GM19239 (cell line): ENCODE measurements at places on chromosomes 3 and 15.

- no peak for DNase-seq
Measured at GRCh38 chr15:66186049-66186825, 67.3 kb downstream of the MEGF11 start.

GRCh38 chr3:152261329-152261728, 7.4 kb upstream of the MBNL1 start:
- DNase-seq: no peak

- DNase-seq: no peak
Measured at GRCh38 chr15:69393831-69394491, 20.2 kb upstream of the KIF23 start.

GRCh38 chr3:154844863-154845262, 235.3 kb upstream of the MME start:
- DNase-seq: no peak

DNA sequence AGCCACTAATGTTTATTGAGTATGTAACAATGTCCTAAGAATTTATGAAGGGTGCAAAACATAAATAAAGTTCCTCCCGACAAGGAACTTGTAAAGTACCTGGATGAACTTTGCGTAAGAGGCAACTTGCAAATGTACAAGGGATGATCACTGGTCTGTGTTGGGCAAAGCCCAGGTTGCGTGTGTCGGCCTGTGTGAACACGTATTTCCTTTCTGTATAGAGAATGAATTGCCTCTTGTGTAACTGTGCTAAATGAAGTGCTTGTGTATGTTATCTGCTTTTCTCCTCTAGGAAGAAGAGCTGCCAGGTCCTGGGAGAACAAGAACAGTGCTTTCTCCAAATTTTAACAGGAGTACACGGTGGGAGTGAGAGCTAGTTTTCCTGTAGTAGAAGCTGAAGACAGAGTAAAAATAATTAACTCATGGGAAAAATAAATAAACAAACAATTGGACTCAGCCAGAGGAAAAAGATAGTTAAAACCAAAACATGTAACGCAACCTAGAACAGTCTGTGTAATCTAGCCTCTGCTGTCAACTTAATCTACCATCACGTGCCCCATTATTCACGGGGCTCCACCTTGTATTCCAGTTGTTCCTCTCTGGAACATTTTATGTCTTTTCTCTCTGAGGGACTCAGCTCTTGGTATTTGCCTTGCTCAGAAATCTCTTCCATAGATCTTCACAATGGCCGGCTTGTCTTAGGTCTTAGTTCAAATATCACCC, 83.7 kb upstream of the RASGRP1 start:
- DNase-seq: no peak

DNA sequence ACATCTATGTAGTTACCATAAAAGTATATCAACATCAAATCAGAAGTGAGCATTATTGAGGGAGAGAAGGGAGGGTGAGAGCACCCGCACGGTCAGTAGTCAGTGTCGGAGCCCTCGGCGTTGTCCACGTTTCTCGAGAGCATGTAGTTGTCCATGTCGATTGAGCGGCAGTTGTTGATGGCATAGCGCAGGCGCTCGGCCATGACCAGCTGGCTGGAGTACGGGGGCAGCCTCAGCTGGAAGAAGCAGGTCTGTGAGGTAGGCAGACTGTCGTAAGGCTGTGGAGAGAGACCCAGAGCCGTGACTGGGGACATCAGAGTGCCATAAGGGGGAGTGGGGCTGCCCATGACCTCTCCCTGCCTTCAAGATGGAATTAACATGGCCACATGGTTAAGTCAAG, 11.8 kb downstream of the FBXL22 start:
- no peak for DNase-seq

DNA sequence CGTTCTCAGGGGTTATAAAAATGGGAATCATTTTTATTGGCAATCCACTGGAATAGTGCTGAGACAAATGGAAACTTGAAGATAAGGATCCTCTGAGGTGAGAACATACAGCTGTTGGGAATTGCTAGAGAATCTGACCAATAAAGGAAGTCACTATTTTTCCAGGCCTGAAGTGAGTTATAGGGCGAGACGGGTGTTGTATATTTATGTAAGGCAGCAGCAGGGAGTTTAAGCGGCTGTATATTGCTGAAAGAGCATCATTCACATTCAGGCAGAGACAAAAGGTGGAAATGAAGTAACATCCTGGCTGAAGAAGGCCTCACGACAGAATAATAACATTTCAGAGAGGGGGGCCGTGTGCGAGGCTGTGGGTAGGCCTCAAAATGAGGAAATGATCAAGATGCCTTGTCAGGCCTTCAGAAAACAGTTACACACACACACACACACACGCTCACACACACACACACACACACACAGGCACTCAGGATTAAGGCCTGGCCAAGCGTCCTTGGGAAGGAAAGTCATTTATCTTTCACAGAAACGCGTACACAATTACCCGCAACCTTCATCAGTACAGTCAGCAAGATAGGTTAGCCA, 964.9 kb upstream of the NR2F2 start:
- DNase-seq: no peak

GRCh38 chr15:45048794-45049631, 26.0 kb downstream of the SORD start:
- DNase-seq: no peak

GRCh38 chr15:83305704-83306291, 21.3 kb upstream of the BNC1 start:
- no peak for DNase-seq

DNA sequence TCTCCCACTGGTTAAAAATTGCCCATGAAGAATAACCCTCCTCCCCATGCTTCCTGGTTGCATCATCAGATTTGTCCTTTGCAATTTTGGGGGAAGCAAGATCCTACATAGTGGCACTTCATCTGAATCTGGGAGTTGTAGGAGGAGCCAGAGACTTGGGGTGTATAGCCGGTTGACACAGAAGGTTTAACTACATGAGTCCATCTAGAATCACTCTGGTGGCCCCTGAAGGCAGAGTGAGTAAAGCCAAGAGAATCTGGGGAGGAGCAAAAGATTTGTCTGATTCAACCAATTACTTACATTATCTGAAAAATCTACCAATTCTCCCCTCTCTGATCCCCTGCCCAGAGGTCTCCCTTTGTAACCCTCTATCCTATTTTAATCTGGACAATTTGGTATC, 50.1 kb downstream of the SYN2 start:
- DNase-seq: no peak

DNA sequence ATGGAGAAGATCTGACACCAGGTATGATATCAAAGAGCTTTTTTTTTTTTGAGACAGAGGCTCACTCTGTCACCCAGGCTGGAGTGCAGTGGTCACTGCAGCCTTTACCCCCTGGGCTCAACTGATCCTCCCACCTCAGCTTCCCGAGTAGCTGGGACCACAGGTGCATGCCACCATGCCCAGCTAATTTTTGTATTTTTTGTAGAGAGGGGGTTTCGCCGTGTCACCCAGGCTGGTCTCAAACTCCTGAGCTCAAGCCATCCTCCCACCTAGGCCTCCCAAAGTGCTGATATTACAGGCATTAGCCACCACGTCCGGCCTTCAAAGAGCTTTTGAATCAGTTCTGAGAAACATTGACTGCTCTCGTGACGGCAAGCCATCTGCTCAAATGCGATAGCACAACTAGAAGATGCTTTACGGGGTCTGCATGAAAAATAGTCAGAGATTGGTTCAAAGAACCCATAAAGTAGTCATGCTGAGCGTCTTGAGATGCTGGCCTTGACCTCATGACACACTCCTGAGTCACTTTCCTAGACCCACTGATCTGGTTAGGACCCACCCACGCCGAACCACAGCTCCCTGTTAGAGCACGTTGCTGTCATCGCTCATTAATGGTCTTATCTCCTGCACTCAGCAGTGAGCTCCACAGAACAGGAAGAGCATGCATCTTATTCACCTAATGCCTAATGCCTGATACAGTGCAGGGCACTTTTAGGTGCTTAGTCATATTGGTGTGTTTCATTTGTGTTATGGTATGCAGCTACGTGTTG, 57.0 kb upstream of the NR2F2 start:
- no peak for DNase-seq

GRCh38 chr15:63324770-63325169, 47.4 kb downstream of the APH1B start:
- no peak for DNase-seq

GRCh38 chr3:124318014-124318413, 326.1 kb upstream of the ROPN1 start:
- no peak for DNase-seq

DNA sequence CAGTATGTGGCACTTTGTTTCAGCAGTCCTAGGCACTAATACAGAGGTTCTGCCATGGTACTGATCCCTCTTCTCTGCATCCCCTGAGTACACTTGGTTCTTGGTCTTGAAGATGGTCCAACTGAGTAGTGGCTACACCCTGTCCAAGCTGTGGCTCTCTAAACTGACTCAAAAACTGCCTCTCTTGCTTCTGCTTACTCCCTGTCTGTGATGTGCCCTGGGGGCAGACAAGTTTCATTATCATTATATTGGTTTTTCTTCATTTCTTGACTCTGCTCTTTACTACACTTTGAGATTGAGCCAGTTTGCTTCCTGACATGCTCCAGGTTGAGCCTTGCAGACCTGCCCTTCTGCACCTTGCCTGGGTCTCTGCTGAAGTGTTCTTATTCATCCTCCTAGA, 18.9 kb upstream of the ST3GAL6 start:
- no peak for DNase-seq

- DNase-seq: no peak
Measured at GRCh38 chr15:95168951-95169431, 937.6 kb downstream of the MCTP2 start.

DNA sequence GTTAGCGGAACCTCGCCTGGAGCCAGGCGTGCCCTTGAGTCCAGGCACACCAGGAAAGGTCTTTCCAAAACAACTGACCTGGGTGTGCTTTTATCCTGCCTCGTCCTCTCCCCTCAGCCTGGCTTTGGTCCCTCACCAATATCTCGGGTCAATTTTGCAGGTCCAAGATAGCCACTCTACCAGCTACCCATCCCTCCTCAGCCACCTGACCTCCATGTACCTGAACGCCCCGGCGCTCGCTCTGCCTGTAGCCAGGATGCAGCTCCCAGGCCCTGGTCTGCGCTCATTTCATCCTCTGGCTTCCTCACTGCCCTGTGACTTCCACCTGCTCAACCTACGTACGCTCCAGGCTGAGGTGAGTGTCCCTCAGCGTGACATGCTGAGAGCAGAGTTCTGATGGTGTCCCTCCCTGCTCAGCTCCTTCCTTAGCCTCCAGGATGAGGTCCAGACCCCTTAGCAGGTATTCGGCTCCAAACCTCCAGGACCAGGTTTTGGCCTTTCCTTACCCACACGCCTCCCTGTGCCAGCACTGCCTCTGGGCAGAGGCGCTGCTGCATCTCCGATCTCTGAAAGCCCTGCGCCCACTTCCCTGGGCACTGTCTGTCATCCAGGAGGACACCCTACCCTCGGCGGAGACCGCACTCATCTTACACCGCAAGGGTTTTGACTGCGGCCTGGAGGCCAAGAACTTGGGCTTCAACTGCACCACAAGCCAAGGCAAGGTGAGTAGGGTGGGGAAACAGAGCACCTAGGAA, 14.1 kb downstream of the HDDC3 start:
- no peak for DNase-seq

GRCh38 chr3:66498687-66499621, 1.9 kb downstream of the LRIG1 start:
- no peak for DNase-seq

DNA sequence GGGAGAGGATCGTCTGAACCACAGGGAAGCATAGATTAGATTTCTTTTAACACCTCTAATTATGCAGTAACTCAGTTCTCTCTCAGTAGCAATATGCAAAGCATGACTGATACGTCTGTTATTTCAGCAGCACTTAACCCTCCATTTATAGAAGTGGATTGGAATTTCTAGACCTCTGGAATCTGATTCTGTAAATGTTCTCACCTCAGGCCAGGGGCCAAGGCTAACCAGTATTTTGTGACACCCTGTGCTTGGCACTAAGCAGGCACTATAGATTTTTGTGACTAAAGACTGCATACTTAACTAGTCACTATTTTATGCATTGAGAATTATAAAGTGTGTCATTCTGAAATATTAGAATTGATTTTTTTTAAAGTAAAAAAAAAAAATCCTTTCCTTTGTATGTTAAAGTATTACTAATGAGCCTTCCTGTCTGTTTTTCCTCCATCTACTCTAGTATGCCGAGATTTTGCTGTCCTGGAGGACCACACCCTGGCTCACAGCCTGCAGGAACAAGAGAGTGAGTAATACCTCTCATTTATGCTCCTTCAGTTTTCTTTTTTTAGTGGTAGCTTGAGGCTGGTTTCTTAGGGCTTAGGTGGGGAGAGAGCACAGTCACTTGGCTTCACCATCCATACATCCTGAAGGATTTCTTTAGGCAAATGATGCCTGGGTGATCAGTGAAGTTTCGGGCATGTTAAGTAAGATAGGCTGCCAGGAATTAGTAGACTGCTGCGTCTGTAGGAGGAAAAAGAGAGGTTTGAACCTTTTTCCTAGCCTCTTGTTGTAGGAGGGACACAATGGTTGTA, 26.5 kb upstream of the UTS2B start:
- DNase-seq: no peak

- no peak for DNase-seq
Measured at GRCh38 chr3:166472015-166472414, 634.8 kb upstream of the BCHE start.

DNA sequence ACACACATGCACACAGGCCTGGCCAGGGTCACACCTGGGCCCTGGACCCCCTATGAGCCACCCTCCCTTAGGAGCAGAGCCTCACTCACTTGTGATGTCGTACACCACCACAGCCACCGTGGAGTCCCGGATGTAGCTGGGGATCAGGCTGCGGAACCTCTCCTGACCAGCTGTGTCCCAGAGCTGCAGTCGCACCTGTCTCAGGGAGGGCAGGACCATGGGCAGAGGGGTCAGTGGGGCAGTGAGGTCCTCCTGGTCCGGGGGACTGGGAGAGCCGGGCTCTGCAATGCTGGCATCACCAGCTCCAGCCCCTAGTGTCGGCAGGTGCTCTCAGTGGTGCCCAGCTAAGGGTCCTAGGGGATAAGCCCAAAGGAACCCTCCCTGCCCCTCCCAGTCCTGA, 35.6 kb downstream of the SRPRB start:
- no peak for DNase-seq

- no peak for DNase-seq
Measured at GRCh38 chr3:13517253-13517977, 31.5 kb upstream of the FBLN2 start.

DNA sequence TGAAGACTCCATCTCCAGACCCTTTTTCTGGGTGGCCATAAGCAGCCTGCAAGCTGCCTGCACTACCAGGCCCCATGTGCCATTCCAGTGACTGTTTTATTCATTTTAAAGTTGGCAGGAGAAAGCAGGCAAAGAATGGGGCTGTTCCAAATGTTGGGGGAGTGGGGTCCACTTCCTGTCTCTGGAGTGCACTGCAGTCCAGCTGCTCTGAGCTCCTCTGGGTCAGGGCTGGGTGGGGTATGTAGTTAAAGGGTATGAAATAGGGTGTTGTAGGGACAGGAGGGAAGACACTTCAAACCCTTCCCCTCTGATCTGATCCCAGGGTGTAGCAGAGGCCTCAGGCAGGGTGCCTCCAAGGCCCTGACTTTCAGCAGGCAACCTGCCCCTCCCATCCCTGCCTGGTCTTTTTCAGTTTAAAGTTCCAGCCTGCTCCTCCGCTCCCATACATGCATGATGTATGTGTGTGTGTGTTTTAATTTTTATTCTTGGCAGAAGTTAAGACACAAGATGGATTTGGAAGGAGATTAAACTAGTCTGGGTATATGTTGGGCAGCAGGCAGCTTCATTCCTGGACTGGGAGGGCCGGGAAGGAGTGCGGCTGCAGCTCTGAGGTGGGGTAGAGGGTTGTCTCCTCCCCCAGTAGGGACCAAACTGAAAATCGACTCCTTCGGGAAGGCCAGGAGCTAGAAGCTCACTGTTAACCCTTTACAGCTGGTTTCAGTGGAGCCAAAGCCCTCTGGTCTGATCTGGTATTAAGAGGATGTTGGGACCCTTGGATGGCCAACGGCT, 17.3 kb downstream of the BOC start:
- DNase-seq: no peak

- DNase-seq: no peak
Measured at GRCh38 chr3:89138048-89138447, 30.6 kb downstream of the EPHA3 start.
